Caudate nucleus (tissue), 63 donors: ENCODE measurements at places on chromosomes 2 and 18.

DNA sequence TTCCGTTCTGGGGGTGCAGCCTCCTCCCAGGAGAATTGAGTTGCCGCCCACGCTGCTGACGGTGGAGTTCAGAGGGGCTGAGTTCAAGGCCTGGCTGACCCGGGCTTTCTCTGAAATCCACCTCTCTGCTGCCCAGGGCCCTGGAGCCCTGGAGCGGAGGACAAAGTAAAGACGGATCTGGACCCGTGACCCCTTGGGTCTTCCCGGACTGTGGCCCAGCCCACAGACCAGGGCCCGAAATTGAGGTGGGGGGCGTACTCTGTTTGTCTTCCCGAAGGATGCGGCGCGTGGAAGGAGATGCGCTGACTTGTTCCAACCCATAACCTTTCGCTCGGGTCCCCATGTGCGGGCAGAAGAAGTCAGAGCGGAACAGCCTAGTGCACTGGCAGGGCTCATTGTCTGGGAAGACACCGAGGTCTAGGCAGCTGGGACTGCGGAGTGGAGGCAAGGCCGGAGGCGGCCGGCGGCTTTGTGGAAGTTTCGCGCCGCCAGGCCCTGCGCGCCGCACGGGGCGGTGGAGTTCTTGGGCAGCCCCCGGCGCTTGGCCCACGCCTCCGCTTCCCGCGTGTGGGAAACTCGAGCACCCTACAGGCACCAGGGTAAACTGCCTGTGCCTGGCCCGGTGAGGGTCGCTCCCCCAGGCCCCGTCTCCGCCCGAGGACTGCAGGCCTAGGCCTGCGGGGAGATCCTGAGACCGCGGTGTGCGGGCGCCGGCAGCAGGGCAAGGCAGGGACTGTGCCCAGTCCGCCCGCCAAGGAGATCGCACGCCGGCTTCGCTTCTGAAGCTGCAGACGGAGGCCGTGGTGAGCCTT is 9.8 kb downstream of the POU3F3 start:
- DNase-seq = no peak

- no peak for DNase-seq
These were observed 36.3 kb downstream of the SMAD2 start for GRCh38 chr18:47893939-47894699.

DNA sequence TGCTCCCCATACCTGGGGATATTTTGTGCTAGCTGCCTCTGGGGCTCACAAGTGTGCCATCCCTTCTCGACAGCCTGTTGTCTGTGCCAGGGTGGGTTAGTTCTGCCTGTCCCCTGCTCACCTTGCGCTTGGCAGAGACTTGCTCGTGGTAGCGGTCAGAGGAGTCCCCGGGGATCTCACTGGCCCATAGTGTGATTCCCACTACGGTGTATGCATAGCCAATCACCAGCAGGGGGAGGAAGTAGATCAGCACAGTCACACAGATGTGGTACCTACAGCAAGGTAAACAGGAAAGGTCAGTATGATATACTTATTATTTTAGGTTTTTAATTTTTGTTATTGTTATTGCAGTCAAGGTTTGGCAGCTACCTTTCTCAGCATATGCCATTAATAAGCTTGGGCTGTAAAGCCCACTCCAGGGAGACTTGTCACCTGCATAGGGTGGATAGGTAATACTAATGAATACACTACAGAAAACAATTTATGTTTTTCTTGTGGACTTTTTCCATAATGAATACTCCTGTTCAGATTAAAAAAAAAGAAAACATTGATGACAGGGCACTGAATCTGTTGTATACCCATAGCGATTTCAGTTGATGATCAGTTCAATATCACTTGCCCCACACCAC is 95.2 kb downstream of the POLE4 start:
- DNase-seq = no peak

GRCh38 chr2:50449306-50449705 is 582.6 kb downstream of the NRXN1 start:
- DNase-seq = no peak

GRCh38 chr2:118807668-118808428 is 39.6 kb downstream of the EN1 start:
- DNase-seq = no peak

GRCh38 chr2:41498781-41499180 is 549.0 kb upstream of the PKDCC start:
- no peak for DNase-seq
